ENCODE measurements at places on chromosomes 13 and 19.

- no peak for DNase-seq
Measured at GRCh38 chr13:71290963-71291841, 575.8 kb downstream of the DACH1 start.

DNA sequence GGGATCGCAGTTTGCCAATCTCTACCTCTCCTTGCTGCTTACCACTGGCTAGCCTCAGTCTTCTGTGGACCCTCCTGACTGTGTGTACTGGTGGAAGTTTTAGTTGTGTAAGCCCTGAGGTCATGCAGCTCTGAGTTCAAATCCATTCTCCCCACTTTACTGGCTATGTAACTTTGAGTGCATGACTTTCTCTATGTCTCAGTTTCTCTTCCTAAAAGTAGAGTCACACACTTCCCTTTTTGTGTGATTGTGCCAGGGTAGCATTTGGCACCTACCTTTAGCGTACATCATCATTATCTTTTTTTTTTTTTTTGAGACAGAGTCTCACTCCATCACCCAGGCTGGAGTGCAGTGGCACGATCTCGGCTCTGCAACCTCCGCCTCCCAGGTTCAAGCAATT lies 70.3 kb downstream of the MAP4K1 start:
- DNase-seq: no peak

- DNase-seq: no peak
Measured at GRCh38 chr13:96460609-96461008, 370.7 kb downstream of the HS6ST3 start.

GRCh38 chr19:41478171-41478570 lies 35.2 kb downstream of the ERICH4 start:
- no peak for DNase-seq

DNA sequence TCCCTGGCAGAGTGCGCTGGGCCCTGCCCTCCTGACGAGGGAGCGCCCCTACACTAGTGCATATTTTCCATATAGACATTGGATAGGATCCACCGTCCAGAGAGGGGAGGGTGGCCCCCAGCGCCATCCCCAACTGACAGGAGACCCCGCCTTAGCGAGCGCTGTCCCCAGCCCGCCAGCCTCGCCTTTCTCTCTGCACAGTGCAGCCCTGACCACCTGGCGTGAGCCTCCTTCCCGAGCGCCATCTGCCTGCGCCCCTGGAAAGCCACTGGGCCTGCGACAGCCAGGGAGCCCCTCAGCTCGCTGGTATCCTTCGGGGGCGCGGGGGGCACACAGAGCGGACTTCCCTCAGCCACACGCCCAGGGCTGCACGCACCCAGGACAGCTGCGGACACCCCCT lies 42.1 kb upstream of the ATP12A start:
- DNase-seq: no peak

- peak; percentile 14 for DNase-seq
Measured at GRCh38 chr19:55688422-55689218, 13.6 kb downstream of the EPN1 start.

- no peak for DNase-seq
Measured at GRCh38 chr13:48066310-48066989, 28.5 kb downstream of the MED4 start.

GRCh38 chr19:41848666-41849065 lies 3.8 kb downstream of the DMRTC2 start:
- DNase-seq: no peak

- no peak for DNase-seq
Measured at GRCh38 chr19:48674216-48674809, 1.5 kb upstream of the NTN5 start.

DNA sequence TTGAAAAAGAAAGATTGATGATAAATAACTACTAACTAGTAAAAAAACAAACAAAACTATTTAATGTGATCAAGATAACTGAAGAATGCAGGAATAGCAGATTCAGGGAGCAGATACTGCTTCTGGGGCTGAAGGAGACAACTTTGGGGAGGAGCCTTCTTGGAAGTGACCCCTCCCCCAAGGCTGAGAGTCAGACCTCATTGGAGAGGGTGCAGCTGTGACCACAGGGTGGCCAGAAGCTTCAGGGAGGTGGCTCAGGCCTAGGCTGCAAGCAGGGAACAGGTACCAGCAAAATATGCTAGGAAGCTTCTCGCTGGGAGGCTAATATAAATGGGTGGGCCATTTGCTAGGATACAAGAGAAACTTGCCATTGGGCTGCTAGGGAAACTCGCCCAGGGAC lies 149.9 kb downstream of the MYO16 start:
- DNase-seq: no peak

DNA sequence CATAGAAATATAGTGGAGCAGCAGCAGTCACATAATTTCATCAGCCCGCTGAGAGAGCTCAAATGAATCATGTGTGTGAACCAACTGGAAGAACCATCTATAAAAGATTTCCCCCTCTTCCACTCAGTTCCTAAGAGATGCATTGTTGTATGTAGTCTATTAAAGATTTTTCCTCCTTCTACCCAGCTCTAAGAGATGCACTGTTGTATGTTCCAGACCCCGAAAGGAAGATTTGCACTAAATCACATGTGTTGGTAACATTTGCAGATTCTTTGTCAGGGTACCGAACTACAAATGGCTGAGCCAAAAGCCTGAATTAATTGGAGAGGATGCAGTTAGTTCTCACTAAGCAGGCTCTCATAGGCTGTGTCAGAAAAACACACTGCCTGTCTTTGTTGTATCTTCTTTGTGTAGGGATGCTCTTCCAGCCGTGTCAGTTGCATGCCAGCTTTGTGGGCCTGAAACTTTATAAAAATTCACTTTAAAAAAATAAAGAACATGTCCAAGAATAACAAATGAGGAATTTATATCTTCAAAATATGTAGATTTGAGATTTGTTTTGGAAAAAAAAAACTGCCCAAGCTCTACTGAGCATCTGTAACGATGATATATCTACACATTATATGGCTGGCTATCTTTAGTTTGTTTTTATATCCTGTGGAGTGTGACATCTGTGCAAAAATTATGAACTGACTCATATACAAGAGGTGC lies 223.1 kb downstream of the MZT1 start:
- no peak for DNase-seq

DNA sequence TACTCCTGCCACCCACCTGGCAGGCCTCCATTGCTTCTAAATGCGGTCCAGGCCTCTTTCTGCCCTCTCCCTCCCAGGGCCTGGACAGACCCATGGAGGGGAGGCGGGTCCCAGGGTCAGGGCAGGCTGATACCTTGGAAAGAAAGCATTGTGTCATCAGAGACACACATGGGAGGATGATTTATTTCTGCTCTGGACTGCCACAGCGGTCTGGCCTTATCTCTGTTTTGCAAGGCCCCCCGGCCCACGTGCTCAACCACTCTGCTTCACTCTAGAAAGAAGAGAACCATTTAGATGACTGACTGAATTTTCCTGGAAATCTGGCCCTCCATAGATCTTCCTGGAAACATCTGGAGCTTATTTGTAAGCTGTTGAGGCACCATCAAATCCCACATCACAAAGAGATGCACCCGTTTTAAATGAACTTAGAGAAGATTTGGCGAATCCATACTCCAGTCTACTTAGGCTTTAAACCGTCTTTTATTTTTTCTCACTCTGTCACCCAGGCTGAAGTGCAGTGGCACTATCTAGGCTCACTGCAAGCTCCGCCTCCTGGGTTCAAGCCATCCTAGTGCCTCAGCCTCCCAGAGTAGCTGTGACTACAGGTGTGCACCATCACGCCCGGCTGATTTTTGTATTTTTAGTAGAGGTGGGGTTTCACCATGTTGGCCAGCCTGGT lies 48.3 kb upstream of the URI1 start:
- no peak for DNase-seq

GRCh38 chr19:13633109-13633508 lies 126.8 kb upstream of the CACNA1A start:
- DNase-seq: peak; percentile 93

DNA sequence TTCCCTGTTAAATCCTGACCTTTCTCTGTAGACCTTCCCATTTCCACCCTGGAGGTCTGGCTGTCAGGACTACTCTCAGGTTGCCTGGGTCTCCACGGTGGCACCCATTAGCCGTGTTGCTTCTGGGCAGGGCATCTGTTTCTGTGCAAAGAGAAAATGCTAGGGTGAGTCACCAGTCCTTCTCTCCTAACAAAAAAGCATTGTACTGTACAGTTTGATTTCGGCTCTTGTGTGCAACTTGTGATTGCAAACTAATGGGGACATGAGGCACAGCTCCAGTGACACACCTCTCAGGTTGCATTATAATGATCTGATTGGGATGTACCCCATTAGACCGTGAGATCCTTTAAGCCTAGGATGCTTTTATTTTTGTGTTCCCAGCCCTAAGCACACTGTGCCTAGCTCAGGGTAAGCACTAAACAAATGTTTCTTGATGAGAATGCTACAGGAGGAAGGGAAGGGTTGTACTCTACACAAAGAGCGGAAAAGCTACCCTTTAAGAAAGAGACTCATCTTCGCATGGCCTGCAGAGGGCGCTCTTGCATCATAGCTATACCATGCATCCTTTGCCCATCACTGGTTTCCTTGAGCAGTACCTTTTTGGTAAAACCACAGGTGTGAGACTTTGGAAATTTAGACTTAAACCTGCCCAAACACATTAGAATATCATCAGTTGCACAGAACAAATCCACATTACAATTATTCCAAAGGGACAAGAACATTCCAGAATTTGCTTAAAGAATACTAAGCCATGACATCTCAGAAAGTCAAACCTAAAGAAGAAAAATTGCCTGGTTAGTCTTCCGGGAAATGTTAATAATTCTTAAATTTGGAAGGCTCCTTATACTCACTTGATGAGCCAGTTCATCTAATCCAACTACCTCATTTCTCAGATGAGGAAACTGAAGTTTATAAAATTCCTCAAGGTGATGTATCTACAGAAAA lies 20.3 kb upstream of the TRIM13 start:
- DNase-seq: peak; percentile 64

DNA sequence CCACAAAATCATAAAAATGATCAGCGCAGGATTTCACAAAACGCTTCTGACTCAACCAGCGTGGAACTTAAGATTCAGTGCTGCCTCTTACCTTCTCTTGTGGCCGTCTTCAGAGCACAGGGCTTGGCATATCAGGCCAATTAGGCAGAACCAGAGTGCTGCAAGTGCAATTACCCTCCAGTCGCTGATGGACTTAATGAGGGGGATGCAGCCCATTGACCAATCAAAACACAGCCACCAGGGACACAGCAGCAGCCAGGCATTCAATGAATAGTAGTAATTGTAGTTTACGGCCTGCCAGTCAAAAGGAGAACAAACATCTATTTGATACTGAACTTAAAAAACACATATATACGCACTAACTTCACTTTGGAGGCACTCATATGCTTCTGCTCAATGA lies 38.2 kb downstream of the TMTC4 start:
- no peak for DNase-seq

DNA sequence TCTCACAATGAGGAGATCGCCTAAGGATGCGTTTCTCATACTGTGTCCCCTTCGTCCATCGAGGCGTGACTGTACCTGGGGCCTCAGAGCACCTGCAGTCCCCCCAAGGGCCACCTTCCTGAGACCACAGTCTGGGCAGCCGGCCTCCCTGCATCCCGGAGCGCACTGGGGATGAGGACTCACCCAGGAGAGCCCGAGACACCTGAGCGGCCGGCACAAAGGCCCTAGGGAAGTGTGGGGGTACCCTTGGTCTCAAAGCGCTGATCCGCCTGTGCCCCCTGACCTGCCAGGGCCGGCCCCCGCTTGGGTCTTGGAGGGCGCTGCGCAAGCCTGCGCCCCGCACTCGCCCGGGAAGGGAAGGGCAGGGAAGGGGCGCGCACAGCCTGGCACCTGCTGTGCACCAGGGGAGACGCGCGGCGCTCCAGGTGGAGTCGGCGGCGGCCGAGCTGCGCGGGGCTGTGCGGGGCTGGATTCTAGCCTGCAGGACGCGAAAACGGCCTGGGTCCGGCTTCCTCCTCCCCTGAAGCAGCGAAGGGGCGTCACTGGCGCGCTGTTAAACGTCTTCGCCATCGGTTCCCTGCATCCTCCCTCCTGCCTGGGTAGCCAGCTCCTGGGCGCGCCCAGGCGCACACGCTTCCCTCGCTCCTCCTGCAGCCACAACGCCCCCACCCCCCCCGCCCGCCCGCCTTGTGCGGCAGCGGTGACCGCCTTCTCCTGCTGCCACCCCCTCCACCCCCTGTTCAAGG lies 13.6 kb upstream of the USP29 start:
- DNase-seq: no peak

DNA sequence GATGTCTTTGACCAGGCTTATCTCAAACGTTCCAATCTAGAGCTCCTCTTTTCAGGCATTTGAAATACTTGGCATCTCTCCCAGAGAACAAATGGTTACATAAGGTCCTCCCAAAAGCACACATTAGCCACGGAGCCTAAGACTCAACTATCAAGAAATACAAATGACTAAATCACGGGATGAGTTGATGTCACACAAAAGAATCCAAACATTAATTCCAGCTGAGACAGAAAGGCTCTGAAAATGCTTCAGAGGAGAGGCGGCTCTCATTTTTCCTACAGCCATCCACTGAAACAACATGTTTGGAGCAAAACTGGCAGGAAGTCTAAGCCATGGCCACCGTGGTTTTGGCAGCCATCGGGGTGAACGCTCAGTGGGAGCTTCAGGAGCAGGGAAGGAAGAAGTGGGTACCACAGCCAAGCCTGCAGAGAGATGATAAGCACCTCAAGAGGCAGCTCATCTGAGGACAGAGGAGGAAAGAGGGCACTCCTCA lies 122.5 kb downstream of the STK24 start:
- no peak for DNase-seq

DNA sequence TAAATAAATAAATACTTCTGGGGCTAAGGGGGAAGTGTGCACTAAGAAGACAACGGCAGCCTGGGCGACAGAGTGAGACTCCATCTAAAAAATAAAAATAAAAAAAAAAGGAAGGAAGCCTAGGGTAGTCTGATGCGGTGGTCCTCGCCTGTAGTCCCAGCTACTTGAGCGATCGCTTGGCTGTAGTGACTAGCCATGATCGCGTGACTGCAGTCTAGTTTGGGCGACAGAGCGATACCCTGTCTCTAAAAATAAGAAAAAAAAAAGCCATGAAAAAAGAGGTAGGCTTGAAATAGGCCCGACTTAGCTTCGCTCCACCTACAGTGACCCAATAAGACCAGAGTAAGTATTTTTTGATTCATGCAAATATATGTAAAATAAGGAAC lies 661 bp upstream of the BABAM1 start:
- DNase-seq: no peak

GRCh38 chr13:77989281-77989680 lies 70.7 kb upstream of the EDNRB start:
- no peak for DNase-seq

DNA sequence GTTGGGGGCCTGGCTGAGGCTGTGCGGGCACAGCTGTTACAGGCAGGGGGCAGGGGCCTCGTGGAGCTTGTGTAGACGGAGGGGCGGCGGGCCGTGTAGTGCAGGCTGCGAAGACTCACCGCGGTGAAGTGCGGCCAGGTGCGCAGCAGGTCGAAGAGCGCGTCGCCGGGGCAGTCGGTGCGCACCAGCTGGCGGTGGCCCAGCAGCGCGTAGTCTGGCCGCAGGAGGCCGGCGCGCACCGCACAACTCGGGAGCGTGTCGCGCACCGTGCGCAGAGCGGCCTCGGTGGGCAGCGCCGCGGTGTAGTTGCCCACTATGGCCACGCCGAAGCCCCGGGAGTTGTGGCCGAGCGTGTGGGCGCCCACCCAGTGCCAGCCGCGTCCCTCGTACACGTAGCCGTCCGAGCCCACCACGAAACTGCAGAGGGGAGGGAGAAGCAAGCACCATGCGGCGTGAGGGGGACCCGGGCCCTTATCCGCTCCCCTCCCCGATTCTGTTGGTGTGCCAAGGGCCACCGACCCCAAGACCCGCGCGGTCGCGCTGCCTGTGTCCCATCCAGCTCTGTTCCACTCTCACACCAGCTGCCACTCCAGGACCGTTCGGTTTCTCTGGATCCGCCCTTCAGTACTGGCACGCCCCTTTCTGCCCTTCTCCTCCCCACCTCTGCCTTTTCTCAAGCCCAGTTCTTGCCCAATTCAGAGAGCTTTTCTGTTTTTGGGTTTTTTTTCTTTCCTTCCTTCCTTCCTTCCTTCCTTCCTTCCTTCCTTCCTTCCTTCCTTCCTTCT lies 5.4 kb upstream of the RASAL3 start:
- no peak for DNase-seq

Data from NCI-H2107 (cell line).